Cortex of kidney (tissue), 1 donor: ENCODE measurements at places on chromosomes 5 and 9.

DNA sequence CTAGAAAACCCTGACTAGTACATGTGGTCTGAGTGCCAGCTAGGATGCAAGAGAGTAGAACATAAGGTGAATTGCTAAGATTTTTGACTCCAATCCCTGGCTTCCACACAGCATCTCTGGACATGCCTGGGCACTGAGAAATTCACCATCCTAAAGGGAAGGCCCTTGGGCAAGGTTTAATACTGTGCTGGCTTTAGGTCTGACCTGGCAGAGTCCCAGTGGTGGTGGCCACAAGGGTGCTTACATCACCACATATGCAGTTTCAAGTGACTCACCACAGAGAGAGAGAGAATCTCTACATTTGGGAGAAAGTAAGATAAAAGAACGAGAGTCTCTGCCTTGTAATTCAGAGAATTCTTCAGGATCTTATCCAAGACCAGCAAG lies 661.6 kb upstream of the C9orf72 start:
- no peak for DNase-seq

GRCh38 chr9:87698069-87698809 lies 27.7 kb upstream of the CTSL start:
- DNase-seq: no peak

DNA sequence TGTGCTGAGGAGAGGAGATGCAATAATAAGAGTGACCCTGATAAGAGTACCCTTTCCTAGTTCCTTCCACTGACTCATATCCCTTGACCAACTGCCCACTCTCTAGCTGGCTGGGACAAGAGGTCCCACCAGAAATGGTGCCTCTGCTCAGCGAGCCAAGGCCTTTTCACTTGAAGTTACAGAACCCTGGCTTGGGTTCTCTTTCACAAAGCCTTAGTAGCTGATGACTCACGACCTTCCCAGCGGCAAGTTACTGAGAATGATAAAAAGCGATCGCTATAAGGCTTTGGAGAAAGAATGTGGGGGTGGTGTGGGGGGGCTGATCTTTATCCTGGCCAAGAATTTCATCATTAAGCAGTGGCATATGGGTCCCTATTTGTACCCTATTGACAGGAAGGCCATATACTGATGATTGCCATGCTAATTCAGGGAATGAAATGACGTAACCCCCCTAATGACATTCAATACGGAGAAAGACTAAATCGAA lies 90.3 kb downstream of the FBXO38 start:
- DNase-seq: no peak

DNA sequence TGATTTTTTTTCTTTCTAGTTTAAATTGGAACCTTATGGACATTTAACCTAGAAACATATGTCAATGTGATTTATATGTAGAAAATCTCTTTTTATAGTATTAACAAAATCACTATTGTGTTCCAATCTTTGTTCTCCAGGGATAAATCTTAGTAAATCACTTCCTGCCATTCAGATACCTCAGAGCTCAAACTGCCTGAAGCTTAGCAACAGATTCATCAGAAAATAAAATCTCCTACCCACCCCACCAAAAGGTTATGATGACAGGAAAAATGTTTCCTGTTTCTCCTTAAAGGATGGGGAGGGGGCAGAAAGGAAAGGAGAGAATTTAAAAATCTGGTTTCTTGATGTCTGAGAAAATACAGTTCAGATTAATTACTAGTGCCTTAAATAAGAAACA lies 105.0 kb upstream of the TUT7 start:
- no peak for DNase-seq

GRCh38 chr5:151219789-151220188 lies 4.1 kb downstream of the CCDC69 start:
- no peak for DNase-seq

DNA sequence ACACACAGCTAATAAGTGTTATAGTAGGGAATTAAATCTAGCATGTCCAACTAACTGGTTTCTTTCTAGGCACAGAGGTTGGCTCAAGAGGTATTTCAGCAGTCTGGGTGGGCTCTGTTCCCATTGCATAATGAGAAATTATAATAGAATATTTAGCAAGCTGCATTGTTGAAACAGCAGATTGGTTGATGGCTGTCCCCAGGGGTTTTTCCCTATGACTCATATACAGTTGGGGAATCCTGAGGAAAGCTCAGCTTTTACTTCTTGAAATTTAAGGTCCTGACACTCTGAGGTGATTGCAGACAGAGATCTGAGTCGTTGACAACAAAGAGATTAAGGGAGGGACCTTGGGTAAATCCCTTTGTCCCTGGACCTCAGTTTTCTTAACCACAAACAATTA lies 38.3 kb upstream of the TNFSF8 start:
- DNase-seq: no peak

DNA sequence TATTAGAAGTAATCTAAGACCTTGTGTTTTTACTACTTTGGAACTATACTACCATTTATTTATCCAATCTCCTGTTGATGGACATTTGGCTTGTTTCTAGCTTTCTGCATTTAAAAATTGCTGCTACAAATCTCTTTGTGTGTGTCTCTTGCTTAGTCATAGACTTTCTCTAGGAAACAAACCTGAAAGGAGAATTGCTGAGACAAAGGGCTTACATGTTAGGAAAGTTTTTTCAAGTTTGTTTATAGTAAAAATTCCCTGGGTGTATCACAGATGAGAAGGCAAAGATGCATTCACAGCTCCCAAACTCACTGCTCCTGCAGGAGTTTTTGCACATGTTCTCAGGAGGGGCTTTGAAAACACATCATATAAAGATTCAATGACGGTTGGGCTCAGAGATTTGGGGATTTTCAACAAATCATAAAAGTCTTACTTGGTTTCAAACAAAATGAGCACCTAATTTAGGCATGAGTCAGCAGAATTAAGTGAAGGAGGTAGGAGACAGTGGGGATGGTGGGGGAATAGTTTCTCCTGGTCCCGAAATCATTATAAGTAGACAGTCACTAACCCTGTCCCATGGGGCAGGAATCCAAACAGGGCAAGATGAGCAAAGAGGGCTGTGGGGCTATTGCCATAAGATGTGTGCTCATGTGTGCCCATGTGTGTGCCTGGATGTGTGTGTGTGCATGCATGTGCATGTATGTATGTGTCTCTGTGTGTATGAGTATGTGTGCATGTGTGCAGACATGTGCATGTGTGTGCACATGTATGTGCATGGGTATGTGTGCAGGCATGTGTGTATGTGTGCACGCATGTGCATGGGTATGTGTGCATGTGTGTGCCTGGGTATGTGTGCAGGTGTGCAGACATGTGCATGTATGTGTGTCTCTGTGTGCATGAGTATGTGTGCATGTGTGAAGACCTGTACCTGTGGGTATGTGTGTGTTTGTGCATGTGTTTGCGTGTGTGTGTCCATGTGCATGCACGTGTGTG lies 43.4 kb upstream of the S1PR3 start:
- no peak for DNase-seq

DNA sequence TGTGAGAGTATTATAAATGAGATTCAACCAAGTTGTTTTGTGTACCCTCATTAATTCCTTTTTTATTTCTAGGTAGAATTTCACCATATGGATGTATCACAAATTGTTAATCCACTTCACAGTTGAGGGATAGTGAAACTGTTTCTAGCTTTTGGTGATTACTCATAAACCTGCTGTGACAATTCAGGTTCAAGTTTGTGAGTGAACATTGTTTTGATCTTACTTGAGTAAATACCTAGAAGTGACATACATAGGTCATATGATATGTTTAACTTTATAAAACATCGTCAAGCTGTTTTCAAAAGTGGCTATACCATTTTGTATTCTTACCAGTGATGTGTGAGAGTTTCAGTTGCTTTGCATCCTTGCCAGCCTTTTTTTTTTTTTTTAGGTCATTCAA lies 112.9 kb downstream of the CAMK4 start:
- DNase-seq: no peak

GRCh38 chr5:180470966-180471582 lies 23.1 kb upstream of the CNOT6 start:
- DNase-seq: no peak

DNA sequence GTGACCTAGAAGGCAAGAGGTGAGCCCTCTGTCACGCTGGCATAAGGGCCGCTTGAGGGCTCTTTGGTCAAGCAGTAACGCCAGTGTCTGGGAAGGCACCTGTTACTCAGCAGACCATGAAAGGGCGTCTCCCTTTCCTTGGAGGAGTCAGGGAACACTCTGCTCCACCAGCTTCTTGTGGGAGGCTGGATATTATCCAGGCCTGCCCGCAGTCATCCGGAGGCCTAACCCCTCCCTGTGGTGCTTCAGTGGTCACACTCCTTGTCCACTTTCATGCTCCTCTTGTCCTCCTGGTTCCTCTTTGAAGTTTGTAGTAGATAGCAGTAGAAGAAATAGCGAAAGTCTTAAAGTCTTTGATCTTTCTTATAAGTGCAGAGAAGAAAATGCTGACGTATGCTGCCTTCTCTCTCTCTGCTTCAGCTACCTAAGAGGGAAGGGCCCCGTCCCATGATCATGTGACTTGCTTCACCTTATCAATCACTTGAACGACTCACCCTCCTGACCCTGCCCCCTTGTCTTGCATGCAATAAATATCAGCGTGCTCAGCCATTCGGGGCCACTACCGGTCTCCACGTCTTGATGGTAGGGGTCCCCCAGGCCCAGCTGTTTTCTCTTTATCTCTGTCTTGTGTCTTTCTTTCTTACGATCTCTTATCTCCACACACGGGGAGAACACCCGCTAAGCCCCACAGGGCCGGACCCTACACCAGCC lies 16.7 kb upstream of the SCGB3A1 start:
- no peak for DNase-seq

- no peak for DNase-seq
Measured at GRCh38 chr5:82106756-82107155, 134.9 kb downstream of the ATG10 start.

DNA sequence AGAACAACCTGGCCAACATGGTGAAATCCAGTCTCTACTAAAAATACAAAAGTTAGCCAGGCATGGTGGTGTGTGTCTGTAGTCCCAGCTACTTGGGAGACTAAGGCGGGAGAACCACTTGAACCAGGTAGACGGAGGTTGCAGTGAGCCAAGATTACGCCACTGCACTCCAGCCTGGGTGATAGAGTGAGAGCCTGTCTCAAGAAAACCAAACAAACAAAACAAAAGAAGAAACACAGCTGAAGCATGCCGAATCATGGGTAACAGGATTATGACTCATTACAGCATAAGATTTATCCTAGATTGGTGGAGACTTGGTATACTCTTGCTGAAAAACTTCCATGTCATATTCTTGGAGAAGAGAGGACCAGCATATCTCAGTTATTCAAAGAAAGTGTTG lies 236.7 kb upstream of the CCNH start:
- no peak for DNase-seq

- no peak for DNase-seq
Measured at GRCh38 chr9:110058304-110058953, 149.5 kb downstream of the C9orf152 start.

DNA sequence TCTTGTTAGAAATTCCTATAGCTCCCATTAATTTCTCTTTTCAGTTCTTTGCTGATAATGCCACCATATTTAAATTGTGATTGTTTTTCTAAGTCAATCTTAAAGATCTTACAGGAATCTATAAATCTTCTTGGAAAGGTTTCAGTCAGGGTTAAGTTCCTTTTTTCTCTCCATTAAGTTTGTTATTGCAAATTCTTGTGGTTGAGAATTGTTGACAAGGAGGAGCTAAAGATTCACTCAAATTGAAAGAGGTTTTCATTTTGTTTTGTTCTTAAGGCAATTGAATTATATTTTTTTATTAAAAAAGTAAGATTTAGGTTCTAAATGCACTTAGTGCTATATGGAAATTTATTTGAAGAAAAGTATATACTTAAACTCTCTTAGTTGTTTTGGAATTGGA lies 213.4 kb downstream of the PRR16 start:
- DNase-seq: no peak

DNA sequence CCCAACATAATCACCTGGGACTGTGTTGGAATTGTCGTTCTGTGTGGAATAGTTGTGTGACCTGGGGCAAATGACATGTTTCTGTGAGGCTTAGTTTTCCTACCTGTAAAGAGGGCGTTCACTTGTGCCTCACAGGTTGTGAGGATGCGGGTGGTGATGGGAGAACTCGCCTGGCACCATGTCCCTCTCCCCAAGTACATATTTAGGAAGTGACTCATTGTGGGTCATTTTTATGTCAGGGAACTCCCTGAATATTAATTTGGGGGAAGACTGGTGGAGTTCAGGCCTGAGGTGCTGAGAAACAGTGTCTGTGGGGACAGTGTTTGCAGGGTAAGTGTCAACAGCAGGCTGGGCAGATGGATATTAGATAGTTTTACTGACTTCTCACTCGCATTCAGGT lies 144.7 kb downstream of the KDM4C start:
- no peak for DNase-seq

DNA sequence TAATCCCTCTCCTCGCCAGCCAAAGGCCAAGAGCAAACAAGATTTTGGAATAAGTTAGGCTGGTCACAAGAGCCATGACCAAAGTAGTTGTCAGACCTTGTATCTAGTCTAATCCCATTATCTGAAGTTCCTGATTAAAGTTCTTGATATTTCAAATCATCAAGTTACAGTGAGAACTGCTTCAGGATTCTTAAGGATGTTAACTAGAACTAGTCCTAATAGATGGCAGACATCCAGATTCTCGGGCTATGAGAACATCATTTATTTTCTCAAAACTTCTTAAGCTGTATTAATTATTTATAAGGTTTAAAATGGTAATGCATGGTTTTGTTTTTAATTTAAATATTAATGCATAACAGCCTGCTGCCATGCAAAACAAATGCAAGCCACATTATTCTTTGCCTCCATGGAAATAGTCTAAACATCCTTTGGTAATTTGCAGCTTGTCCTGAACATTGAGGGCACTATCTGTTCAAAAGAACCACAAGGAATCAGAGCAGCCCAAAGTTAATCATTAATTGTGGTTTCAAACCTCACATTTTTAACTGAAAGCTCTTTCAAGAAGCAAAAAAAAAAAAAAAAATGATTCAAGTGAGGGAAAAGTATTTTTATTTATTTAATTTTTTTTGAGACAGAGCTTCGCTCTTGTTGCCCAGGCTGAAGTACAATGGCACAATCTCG lies 95.1 kb downstream of the TTC39B start:
- DNase-seq: no peak

- no peak for DNase-seq
Measured at GRCh38 chr5:178564811-178565550, 25.2 kb downstream of the COL23A1 start.

DNA sequence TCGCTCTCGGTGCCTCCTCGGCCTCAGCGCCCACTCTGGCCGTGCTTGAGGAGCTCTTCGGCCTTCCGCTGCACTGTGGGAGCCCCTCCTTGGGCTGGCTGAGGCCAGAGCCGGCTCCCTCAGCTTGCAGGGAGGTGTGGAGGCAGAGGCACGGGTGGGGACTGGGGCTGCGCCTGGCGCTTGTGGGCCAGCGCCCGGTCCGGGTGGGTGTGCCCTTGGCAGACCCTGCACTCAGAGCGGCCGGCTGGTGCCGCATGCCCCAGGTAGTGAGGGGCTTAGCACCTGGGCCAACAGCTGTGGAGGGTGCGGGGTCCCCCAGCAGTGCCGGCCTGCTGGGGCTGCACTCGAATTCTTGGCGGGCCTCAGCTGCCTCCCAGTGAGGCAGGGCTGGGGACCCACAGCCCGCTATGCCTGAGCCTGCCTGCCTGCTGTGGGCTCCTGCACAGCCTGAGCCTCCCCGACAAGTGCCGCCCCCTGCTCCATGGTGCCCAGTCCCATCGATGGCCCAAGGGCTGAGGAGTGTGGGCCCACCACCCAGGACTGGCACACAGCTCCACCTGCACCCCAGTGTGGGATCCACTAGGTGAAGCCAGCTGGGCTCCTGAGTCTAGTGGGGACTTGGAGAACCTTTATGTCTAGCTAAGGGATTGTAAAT lies 2085.2 kb upstream of the ACO1 start:
- DNase-seq: no peak

- no peak for DNase-seq
Measured at GRCh38 chr5:144177548-144177947, 6.9 kb downstream of the KCTD16 start.
